ENCODE measurements at places on chromosomes 16 and 17. TPM values are rescaled to one million over a fixed set of nuclear protein-coding genes. Genes with fewer than 3 reads are reported as not detected.

DNA sequence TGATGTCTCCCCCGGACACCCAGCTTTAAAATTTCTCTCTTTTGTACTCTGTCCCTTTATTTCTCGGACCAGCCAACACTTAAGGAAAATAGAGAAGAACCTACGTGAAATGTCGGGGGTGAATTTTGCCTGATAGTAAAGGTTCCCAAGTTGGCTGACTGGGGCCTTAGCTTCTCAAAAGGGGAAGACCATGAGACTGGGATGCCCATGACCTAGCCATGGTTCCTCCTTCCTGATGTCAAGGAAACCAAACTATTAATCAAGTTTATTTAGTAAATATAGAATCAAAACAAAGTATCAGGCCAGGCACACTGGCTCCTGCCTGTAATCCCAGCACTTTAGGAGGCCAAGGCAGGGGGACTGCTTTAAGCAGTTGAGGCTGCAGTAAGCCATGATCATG is 2.4 kb upstream of the EIF1 start:
- no peak overlapping the region for H3K27ac ChIP-seq
- no peak for DNase-seq
- no peak overlapping the region for H3K4me3 ChIP-seq
- peaks cover 24% of the 10 kb centered on the region for H3K4me1 ChIP-seq

- DNase-seq: no peak
- no peaks in the 10 kb centered on the region for H3K27me3 ChIP-seq
- H3K4me3 ChIP-seq: no peak overlapping the region
- peaks cover 12% of the 10 kb centered on the region for H3K36me3 ChIP-seq
- no peak overlapping the region for H3K27ac ChIP-seq
These were observed 30.5 kb downstream of the CUEDC1 start for GRCh38 chr17:57924677-57925076.

DNA sequence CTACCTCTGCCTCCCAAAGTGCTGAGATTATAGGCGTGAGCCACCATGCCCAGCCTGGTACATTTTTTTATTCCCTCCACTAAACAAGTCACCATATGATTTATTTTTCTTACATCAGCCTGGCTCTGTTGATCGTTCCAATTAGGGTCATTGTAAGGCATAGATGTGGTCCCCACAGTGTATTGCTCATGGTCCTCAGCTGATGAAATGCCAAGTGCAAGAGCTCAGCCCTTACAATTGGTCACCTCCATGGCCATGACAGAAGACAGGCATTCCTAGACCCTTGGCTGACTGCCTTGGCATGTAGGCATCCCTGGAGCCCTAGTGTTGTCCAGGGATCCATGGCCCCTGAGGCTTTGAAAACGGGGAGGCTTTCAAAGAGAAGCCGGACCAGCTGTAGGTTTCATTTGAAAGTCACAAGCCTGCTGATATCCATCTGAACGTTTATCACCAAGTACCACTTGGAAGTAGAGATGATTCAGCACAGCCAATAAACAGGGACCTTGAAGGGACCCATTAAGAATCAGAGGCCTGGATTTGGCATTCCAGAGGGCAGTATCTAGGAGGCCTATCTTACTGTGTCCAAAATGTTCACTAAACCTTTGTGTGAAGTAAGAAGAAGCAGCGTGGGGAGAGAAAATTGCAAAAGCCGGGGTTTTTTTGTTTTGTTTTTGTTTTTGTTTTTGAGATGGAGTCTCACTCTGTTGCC is 20.6 kb upstream of the PRKCA start:
- H3K4me1 ChIP-seq: peaks cover 23% of the 10 kb centered on the region
- no peaks in the 10 kb centered on the region for H3K27me3 ChIP-seq
- peaks cover 4% of the 10 kb centered on the region for H3K36me3 ChIP-seq
- DNase-seq: no peak
- H3K27ac ChIP-seq: no peak overlapping the region

DNA sequence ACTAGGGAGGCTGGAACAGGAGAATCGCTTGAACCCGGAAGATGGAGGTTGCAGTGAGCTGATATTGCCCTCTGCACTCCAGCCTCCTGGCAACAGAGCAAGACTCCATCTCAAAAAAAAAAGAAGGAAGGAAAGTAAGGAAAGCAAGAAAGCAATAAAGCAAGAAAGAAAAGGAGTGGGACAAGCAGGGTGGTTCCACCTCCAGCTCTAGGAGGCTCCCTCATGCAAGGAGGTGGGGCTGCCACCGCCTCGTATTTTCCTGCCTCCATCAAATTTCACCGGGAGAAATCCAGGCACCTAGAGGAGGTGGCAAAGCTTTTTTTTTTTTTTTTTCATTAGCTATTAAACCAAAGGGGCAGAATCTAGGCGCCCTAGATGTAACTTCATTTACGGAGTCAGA is 1.0 kb downstream of the CYB561 start:
- H3K4me3 ChIP-seq: peak overlapping the region; percentile 57
- no peaks in the 10 kb centered on the region for H3K36me3 ChIP-seq
- peak overlapping the region; percentile 19 for H3K27ac ChIP-seq
- peaks cover 7% of the 10 kb centered on the region for H3K27me3 ChIP-seq
- H3K4me1 ChIP-seq: peaks cover 13% of the 10 kb centered on the region

DNA sequence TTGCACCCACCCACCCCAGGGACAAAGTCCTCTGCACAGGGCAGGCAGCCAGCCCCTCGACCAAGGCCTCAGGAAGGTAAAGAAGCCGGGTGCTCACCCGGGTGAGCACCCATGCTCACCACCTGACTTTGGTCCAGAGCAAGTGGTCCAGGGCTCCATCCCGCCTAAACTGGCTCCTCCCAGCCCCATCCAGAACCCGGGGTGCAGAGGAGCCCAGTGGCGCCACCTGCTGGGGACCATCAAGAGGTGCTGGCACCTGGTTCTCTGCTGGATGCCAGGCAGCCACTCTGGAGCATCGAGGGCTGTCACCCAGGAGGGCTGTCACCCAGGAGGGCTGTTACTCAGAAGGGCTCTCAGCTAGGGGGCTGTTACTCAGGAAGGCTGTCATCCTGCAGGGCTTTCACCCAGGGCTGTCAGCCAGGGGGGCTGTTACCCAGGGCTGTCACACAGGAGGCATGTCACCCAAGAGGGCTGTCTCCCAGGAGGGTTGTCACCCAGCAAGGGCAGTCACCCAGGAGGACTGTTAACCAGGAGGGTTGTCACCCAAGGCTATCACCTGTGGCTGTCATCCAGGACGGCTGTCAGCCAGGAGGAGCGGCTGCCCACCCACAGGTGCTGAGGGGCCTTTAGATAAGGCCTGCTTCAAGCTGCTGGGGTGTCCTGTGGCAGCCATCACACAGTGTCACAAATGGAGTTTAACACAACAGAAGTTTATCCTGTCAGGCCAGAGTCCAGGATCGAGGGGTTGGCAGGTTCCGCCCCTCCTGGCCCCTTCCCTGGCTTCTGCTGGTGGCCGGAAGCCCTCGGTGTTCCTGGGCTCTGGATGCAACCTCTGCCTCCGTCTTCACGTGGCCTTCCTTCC is 98.5 kb downstream of the TNFRSF13B start:
- H3K4me1 ChIP-seq: peaks cover 6% of the 10 kb centered on the region
- peaks cover 8% of the 10 kb centered on the region for H3K36me3 ChIP-seq
- H3K27me3 ChIP-seq: peaks cover 28% of the 10 kb centered on the region
- H3K27ac ChIP-seq: no peak overlapping the region
- no peak for DNase-seq
- no peak overlapping the region for H3K4me3 ChIP-seq

Gene SCGB1C2
- not detected for total RNA-seq

Gene PIMREG
- total RNA-seq: 16.7 TPM
